ENCODE measurements at places on chromosomes 2 and 18.

- no peak for DNase-seq
Observed at GRCh38 chr2:164363646-164364045, 257.6 kb downstream of the GRB14 start.

DNA sequence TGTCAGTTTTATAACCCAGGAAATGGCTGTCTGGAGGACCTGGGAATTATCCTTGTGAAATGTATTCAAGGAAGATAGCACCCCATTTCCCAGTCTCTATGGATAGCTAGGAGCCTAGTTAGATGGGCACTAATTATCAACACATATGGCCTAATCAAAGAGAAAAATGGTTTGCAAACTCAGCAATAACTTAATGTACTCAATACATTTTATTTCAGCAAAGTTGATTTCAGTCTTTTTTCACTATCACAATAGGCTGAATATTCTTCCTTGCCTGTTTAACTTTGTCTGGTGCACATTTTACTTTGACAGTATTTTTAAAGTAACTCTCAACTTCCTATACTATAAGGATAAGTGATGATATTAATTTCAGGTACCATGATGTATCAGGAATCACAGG is 756.3 kb downstream of the CCDC85A start:
- DNase-seq = no peak

DNA sequence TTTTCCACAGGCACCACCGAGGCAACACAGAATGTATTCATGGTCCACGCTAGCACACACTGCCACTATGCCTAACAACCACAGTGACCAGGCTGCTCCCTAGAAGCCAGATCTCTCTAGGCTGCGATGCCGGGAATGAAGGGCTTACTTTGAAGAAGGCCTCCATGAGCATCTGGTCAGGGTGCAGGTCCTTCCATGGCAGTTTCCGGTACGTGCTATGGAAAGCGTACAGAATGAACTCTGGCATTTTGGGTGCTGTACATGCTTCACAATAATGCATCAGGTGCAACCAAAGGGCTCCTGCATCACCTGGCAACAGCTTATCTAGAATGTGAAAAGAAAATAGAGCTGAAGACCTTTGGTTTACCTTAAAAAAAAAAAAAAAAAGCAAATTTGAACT is 44.9 kb downstream of the SIGLEC15 start:
- DNase-seq = no peak

DNA sequence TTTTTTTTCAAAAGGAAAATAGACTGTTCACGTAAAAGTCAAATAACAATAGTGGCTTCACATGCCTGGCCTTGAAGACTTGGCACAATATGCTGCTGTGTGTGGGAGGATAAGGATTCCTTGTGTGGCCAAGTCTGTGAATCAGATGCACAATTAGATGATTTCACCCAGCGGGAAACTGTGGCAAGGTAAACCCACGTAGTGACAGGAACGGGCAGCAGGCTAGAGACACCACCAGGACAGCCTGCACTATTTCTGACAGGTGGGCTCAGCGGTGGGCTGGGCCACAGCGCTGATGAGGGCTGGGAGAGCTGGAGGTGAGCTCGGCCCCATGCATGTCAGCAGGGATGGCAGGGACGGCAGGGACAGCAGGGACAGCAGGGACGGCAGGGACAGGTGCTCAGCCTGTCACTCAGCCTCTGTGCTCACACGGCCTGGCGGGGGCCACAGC is 21.6 kb downstream of the SNORC start:
- no peak for DNase-seq

- DNase-seq = no peak
Observed at GRCh38 chr2:102951249-102951648, 189.4 kb downstream of the TMEM182 start.

DNA sequence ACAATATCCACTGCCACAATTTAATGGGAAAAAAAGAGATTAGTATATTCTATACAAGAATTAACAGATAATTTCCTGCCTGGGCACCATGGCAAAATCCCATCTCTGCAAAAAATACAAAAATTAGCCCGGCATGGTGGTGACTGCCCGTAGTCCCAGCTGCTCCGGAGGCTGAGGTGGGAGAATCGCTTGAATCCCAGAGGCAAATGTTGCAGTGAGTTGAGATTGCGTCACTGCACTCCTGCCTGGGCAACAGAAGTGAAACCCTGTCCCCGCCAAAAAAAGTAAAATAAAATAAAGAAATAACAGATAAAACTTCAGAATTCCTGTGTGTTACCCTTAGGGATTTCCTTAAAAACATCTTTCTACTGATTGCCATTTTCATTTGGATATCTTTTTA is 1194.8 kb upstream of the PIK3C3 start:
- no peak for DNase-seq

DNA sequence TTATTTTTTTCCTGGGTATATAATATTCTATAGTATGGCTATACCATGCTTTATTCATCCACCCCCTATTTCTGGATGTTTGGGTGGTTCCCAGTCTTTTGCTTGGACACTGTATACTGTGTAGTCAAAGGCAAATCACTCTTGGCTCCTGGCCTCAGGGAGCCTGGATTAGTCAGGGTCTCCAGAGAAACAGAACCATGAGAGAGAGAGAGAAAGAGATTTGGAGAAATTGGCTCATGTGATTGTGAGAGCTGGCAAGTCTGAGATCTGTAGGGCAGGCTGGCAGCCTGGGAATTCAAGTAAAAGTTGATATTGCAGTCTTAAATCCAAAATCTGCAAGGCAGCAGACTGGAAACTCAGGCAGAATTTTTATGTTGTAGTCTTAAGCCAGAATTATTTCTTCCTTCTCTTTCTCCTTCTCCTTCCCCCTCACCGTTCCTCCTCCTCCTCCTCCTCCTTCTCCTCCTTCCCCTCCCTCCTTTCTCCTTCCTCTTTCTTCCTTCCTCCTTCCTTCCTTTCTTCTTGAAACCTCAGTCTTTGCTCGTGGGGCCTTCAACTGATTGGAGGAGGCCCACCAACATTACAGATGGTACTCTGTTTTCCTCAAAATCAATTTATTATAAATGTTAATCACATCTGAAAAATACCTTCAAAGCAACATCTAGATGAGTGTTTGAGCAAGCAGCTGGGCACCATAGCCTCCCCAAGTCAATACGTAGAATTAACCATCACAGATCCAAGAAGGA is 33.0 kb downstream of the CTIF start:
- no peak for DNase-seq

DNA sequence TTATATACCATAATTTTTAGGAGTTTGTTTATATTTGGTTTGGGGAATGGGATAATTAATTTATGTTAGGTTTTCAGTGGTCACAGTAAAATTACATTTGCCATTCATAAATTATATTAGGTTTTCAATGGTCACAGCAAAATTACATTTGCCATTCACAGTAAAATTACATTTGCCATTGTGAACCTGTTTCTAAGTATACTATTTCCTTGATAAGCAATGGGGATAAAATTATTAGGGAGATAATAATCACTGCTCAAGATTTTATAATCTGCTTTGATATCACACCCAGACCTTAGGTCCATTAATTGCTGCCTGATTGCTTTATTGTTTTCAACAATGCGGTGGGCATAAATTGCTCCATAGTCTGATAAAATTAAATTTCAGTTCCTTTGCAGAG is 124.6 kb downstream of the ASXL3 start:
- DNase-seq = no peak

DNA sequence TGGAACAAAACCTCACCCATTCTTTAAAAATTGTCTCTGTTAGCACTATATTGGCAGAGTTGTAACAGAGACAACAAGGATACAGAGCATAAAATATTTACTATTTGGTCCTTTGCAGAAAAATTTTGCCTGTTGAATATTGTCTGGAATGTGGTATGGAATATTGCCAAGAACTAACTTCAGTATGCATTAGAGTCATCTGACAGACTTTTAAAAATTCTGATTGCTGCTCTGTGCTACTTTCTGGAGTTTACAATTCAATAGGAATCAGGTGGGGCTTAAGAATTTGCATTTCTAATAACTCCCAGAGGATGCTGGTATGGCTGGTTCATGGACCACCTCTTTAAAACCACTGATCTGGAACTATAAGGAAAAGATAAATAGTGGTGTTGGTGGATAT is 32.8 kb upstream of the NYAP2 start:
- DNase-seq = no peak

DNA sequence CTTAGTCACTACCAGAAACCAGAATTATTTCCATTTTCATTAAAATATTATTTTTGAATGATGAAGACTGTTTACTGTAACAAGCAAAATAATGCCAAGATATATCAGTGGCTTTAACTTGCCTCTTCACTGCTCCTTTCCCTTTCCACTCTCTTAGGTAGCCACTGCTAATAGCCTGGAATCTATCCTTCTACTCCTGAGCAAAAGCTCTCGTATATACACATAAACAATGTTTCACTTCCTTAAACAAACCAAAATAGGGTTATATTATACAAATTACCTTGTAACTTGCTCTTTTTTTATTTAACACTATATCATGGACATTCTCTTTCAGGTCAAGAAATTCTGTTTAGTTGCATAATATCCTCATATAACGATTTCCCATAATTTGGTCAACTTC is 20.8 kb downstream of the IMMT start:
- no peak for DNase-seq

Measured in NCI-H2107 (cell line).